Activated CD4-positive, alpha-beta T cell treated with anti-CD3 and anti-CD28 coated beads, Interleukin-2, amount 50 U/mL, for 48 hours (primary cell): ENCODE measurements at places on chromosomes 3 and 15.

GRCh38 chr3:158095814-158096704 is 10.2 kb downstream of the SHOX2 start:
- no peak for DNase-seq

- no peak for DNase-seq
Observed at GRCh38 chr3:146834917-146835316, 229.8 kb upstream of the PLSCR5 start.

DNA sequence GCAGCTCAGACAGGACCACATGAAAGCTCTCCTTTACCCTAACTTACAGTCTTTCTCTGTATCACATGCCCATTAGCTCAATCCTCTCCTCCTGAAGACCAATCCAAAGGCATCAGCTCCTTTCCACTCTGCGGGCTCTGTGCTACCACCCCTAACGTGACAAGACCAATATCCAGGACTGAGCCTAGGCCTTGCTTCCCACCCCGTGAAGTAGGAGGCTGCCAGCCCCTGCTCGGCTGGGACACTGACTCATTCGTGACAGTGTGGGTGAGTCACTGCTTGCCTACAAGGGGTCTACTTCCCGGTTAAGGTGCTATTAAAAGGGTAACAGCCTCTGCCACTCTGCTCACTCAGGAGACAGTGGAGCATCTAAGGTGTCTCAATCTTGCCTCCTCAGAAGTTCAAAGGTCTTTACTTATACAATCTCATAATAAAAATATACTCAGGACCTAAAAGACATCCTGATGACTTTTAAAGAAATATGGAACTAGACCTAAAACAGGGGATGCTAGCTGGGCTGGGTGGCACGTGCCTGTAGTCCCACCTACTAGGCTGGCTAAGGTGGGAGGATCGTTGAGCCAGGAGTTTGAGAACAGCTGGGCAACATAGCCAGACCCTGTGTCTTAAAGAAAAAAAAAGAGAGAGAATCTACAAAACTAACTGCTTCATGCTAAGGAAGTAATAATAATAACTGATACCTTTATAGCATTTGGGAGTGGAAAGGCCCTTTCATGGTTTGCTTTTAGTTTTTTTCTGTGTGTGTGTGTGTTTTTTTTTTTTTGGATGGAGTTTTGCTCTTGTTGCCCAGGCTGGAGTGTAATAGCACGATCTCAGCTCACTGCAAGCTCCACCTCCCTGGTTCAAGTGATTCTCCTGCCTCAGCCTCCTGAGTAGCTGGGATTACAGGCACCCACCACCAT is 55.0 kb downstream of the TMEM44 start:
- peak; percentile 37 for DNase-seq

- no peak for DNase-seq
Observed at GRCh38 chr3:164479978-164480377, 598.3 kb downstream of the SI start.

- no peak for DNase-seq
Observed at GRCh38 chr15:60000113-60000823, 3.8 kb upstream of the FOXB1 start.

DNA sequence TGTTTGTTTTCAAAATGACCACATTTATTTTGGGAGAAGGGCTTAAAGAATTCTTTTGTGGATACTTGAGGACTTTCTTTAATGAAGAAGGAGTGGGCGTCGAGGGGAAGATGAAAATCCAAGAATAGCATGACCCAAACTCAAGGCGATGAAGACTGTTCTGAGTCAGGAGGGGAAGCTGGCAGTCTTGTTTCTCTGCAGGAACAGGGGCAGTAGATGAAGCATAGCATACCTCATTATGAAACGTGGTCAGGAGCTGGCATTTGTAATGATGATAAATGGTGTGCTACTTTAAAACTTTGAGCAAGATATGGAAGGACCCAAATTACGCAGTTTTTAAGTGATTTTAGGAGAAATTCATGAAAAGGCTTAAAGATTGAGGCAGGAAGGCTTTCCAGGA is 549.0 kb downstream of the IGSF11 start:
- no peak for DNase-seq

DNA sequence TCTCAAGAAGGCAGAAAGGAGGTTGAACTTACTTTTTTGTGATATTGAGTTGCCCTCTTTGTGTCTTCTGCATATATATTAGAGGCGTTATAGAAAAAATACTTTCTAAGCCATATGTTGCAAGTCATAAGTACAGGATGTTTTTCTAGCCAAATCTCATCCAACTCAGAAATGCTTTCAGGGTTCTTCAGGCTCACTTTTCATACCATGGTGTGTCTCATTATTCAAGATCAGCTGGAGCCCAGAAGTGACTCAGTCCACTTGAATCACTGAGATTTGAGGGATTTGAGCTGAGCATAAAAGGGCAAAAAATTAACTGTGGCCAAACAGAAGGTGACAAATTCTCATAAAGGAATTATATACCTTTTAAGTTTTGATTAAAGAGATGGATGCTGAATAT is 157.3 kb downstream of the WNT5A start:
- DNase-seq, result no peak

DNA sequence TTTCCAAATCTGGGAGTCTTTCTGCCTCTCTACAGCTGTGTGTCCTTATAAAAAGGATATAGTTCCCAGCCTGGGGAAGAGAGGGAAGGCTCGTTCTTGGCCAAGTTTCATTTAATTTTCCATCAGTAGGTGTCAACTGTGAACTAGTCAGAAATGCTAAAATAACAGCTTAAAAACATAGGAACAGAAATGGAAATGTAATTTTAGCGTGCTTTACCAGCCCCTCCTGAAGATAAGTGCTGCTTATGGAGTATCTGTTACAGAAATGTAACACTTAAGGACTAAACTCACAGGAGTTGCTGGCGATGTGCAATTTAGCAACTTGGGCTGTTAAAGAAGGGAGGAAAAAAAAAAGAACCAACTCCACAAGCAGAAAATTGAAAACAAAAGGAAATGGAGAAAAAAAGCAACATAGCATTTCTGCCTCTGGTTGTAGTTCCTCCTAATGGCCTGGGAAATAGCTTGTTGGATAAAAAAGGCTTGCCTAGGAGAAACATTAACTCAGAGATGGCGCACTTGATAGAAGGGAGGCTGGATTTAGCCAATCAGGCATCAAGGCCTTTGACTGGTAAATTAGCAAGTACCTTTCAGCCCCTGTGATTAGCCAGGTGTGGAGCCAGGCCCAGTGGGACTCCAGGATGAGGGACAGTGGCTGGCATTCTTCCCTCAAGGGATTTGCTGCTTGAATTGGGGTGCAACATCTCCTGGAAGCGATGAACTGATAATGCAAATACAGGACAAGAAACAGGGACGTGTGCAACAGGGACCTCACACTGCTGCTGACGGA is 84.3 kb downstream of the RPLP1 start:
- DNase-seq, result no peak

GRCh38 chr3:188706599-188706998 is 465.2 kb upstream of the TPRG1 start:
- no peak for DNase-seq

DNA sequence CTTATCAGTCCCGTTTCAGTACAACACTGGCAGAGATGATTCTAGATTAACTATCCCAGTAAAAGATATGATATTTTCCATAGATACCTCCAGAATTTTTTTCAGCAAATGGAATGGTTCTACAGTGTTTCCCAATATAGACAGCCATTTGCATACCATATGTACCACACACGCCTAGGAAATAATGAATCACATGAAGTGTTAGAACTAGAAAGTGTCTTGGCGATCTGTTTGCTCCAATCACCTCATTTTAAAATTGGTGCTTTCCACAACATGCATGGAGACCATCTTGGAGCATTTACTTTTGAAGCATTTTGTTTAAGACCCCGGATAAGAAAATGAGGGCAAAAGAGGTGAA is 2.0 kb downstream of the C2CD4A start:
- no peak for DNase-seq

- no peak for DNase-seq
Observed at GRCh38 chr3:196440041-196440537, 7.9 kb upstream of the UBXN7 start.

GRCh38 chr3:172546105-172546504 is 22.9 kb upstream of the TNFSF10 start:
- no peak for DNase-seq

GRCh38 chr3:9934235-9934621 is 594 bp downstream of the CRELD1 start:
- DNase-seq, result no peak

DNA sequence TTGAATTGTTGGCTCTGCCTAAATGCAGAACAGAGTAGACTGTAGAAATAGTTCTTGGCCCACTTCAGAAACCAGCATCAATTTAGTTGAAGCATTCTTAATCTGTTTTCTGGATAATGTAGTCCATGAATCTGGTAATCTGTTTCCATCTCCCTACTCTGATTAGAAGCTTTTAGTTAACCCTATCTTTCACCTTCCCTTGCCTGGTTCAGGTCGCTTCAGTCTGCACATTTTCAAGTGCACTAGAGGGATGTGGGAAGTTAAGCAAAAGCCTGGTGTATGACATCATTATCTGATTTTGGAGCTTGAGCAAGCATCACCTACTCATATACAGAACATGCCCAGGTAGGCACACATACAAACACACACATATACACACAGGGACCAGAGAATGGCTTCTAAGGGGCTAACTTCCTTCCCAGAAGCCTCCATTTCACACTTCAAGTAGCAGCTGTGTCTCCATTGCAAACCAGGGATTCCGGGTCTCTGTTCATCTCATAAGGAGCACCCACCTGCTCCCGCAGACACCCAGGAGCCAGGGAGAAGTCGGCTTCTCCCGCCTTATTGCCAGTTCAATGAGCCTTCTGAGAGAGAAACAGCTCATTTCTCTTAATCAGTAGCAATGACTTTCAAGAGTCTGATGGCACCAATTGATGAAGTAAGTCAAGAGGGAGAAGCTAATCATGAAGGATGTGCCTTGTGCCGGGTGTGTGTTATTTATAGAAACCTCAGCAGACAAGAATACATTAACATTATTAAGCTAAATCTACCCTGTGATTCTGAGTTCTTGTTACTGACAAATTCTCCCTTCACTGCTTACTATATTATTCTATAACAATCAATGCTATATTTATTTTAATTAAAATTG is 347.9 kb upstream of the STAC start:
- DNase-seq, result no peak

DNA sequence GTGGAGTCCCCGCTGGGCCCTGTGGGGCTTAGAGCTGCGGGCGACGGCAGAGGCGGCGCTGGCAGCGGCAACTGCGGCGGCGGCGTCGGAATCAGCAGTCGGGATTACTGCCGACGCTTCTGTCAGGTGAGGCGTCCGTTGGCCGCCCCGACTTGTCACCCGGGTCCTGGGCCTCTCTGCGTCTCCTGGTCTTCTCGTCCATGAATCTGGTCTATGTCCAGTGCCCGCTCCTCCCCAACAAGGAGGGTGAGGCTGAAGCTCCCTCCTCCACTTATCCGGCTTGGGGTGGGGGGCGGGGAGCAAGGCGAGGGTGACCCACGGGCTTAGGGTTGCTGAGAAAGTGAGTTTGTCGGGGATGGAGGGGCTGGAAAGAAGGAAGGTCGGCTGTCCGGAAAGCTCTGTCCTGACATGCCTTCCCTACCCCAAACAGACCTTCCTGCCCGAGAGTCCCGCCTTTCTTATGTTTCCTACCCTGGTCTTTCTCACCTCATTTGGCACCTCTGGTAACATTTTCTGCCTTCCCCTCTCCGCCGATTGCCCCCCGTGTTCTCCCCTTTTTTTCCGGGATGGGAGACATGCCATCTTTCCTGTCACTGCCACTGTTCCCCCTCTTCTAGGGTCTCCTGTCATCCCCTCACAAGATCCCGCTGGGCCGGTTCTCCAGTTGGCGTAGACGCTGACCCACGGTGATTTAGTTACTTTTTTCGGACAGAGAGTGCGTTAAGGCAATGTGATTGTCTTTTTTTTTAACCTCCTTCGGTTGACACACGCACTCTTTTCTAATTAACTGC is 520 bp downstream of the ZNF654 start:
- DNase-seq, result no peak

DNA sequence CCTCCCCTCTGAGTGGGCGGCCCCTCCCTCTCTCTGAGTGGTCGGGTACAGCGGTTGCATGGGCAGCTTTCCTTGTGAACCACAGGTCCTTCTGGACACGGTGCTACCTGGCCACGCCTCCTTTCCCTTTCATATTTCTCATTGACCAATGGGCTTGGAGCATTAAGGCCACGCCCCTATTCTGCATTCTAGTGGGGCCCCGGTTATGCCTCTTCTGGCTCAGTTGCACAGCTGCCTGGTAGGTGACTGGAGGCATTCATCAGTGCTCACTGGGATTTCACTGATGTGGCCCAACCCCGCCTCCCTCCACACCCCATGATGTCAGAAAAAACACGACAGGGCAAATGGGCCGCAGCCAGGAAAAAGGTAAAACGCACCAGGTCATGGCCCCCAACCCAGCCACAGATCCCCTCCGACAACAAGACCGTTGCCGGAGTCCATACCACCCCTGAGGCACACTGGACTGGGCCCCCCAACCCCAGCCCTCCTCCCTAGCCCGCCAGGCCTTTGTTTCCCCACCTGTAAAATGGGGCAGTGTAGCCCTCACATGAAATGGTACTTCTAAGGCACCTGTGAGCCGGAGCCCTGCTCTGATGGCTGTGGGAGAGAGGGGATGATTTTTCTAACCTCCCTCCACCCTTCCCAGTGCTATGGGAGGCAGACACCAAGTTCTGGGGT is 26.3 kb downstream of the NGRN start:
- no peak for DNase-seq

- no peak for DNase-seq
Observed at GRCh38 chr3:72423643-72424042, 424.6 kb downstream of the SHQ1 start.

- no peak for DNase-seq
Observed at GRCh38 chr3:7194071-7194835, 333.3 kb downstream of the GRM7 start.

DNA sequence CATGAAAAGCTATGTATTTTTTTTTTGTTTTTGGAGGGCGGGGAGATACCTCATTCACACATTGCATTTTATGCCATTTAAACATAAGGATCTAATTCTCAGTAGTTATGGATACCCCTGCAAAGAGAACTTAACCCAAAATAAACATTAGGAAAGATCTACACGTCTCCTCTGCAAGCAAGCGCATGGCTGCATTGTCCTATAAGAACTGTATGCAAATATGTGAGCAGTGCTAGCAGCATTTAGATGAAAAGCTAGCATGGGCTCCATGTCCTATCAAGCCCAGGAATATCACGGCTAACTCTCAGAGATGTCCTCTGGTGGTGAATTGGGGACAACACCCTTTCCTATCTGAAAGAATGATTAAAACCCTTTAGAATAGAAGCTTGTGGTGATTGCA is 292.8 kb downstream of the MEX3B start:
- no peak for DNase-seq

GRCh38 chr3:196332168-196332567 is 6.0 kb downstream of the TM4SF19 start:
- no peak for DNase-seq

DNA sequence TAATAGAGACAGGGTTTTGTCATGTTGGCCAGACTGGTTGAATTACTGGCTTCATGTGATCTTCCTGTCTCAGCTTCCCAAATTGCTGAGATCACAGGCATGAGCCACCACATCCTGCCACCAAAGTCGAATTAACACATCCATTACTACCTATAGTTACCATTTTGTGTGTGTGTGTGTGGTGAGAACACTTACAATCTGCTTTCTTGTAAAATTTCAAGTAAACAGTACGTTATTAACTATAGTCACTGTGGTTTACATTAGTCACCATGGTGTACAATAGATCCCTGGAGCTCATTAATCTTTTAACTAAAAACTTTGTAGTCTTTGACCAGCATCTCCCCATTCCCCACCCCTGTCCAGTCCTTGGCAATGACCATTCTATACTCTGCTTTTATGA is 270.0 kb downstream of the NAALADL2 start:
- DNase-seq, result no peak
